ENCODE measurements at places on chromosomes 5 and 9.

DNA sequence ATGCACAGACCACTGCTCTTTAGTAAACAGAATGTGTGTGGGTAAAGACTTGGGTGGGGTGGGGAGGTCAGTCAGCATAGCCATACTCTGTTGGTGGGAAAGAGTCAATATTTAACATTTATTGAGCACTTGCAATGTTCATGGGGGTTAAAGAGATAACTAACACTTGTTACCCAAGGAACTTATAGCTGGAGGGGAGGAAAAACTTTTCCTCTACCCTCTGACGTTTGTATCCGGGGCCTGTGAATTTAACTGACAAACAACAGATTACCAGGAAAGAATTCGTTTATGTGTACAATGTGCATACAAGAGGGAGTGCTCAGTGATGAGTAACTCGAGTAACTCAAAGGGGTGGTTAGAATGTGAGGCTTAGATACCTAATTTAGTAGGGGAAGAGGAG lies 6.8 kb upstream of the CLINT1 start:
- DNase-seq: no peak

GRCh38 chr9:114503522-114504340 lies 1.5 kb downstream of the WHRN start:
- DNase-seq: no peak

DNA sequence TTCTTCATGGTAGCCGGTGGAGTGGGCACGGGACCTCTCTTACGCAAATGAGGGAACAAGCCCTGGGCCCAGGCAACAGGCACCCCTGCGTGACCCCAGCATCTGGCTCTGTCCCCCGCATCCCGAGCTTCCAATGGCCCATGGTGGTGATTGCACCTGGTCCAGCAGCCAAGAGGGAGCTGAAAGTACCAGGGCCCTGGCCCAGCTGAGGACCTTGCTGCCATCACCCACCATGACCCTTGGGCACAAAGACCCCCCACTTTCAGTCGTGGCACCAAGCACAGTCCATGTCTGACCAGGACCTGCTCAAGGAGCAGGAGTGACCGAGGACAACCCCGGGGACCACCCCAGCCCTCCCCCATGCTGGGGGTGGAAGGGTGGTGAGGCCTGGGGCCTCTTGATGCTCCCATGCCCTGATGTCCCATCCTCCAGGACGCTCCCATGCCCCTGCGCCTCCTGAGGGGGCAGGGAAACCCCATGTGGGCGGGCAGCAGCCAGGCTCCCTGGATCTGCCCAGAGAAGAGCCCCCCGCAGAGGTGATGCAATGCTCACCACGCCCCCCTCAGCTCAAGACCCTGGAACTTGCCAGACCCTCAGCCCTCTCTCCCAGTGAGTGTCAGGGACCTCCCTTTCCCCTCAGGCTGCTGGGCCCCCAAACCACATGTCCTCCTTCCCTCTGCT lies 123.9 kb downstream of the ADAMTS2 start:
- no peak for DNase-seq

- DNase-seq: no peak
Measured at GRCh38 chr5:139655727-139656271, 7.7 kb downstream of the CXXC5 start.

DNA sequence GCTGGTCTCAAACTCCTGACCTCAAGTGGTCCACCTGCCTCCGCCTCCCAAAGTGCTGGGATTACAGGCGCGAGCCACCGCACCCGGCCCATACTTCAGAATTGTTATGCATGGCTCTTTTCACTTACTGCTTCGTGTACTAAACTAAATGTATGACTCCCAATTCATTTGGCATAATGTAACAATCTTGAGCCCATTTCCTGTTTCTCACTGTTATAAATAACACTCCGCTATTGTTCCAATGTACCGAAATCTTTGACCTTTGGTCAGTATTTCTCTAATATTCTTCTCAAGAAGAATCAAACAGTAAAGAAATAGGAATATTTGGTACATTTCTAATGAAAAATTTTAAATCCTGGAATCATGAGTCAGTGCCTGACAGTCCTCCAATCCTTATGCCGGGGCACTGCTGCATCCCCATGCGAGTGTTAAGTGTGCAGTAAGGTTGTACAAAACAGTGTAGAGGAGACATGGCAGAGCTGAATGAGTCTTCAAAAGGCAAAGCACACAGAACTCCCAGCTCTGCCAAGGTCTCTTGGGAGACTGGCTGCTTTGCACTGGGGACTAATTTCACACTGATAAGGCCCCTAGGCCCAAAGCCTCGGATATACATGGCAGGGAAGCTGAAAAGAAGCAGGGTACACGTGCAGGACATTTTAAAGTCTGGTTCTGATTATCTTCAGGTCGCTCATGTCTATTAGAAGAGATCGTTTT lies 58.4 kb downstream of the HABP4 start:
- no peak for DNase-seq

DNA sequence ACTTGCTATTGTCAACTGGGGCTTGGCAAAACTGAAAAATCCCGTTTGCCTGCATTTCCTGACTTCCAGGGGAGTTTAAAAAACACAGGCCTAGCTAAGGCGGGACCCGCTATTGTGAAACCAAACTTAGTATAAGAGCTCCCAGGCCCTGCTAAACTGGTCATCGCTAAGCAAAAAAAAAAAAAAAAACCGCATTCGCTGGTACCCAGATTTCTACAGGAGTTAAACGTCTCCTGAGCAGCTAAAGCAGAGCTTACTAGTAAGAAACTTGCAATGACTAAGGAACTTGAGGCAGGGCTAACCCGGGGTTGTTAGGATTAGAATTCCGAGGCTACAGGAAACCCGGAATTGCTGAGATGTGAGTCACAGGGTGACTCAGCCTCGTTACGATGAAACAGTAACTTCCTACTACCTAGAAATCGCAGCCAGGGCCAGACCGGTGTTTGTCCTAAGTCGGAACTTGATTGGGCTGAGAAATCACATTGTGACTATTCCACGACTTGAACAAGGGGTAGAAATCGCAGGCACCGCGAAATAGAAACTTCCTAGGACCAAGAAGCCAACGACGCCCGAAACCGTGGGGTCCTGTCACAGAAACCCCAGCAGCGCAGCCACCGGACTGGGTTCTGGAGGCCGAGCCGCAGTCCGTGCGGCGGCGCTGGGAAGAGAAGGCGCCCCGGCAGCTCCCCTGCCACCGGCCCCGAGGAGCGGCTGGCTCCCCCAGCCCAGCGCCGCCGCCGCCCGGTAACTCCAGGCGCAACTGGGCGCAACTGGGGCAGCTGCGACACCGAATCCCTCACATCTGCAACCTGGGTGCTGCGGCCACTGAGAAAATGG lies 89.4 kb downstream of the ANXA2R start:
- DNase-seq: peak; percentile 51

GRCh38 chr9:3330792-3331420 lies 194.9 kb downstream of the RFX3 start:
- no peak for DNase-seq

DNA sequence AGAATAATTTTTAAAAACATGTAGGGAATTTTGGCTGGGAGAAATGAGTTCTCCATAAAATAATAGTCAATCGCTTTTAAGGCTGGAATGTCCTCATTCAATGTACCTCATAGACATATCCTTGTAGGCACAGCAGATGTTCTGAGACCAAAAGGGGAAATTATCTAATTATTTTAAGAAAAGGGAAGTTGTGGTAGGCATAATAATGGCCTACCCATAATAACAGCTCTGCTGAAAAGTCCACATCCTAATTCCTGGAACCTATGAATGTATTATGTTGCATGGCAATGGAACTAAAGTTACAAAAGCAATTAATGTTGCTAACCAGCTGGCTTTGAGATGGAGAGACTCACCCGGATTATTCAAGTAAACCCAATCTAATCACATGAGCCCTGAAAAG lies 216.1 kb downstream of the TRIM36 start:
- no peak for DNase-seq

- DNase-seq: no peak
Measured at GRCh38 chr5:127838661-127839060, 135.5 kb downstream of the CCDC192 start.

DNA sequence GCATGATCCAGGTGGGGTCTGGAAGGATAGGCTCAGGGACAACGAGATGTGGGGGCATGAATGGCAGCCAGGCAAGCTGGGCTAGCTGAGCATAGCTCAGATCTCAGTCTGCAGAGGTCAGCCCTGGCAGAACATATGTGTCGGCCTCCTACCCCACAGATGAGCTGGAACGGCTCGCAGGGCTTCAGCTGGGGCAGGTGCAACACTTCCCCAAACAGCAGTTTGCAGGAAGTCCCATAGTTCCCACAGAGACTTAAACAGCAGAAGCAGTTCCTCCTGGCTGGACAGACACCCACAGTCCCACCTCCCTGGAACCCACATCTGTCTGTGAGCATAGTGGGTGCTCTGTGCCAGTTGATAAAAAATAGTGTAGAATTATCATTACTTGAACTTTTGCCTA lies 404.6 kb downstream of the GADD45G start:
- no peak for DNase-seq

- DNase-seq: no peak
Measured at GRCh38 chr9:121299467-121300282, 31.7 kb downstream of the GSN start.

- no peak for DNase-seq
Measured at GRCh38 chr5:62720031-62720441, 141.4 kb downstream of the LRRC70 start.

- no peak for DNase-seq
Measured at GRCh38 chr5:90793183-90793582, 234.6 kb downstream of the ADGRV1 start.

DNA sequence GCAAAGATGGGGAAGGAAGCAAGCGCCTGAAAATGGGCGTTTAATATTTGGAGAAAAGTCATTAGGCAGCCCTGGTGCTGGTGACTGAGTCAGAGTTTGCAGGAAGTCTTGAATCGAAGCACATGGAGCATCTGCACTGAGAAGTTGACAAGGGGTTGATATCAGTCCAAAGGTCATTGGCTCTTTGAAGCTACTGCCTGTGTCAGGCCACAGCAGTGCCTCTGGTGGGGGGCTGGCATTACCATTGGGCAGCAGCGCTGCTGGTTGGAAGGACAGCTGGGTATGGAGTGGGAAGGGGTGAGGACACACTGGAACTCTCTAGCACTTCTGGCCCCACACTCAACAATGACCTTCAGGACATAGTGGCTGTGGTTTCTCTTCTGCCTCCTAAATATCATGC lies 150.4 kb upstream of the ERCC6L2 start:
- DNase-seq: no peak

- DNase-seq: no peak
Measured at GRCh38 chr5:143094087-143094521, 309.4 kb downstream of the NR3C1 start.

- no peak for DNase-seq
Measured at GRCh38 chr9:22111954-22112247, 102.8 kb upstream of the CDKN2B start.

GRCh38 chr5:128035689-128036088 lies 47.9 kb upstream of the SLC12A2 start:
- DNase-seq: no peak

- no peak for DNase-seq
Measured at GRCh38 chr9:90953805-90954204, 152.2 kb downstream of the SYK start.

DNA sequence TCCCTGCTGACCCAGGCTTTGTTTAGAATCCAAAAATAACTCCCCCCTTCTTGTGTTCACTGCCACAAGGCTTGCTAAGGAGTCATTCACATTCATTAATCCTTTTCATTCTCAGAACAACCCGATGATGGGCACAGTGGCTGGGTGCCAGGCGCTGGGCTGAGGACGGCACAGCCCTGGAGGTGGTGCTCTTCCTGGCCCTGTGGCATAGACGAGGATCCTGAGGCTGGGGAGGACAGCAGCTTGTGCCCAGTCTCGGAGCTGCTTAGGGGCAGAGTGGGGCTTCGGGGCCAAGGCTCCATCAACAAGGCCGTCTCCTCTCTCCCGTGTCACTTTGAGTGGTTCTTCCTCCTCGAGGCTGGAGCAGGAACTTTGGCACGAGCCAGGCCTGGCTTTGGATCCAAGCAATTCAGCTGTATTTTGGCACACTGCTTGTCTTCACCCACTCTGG lies 166.7 kb downstream of the TTLL11 start:
- no peak for DNase-seq

- DNase-seq: no peak
Measured at GRCh38 chr9:126117631-126118030, 209.0 kb upstream of the MVB12B start.

DNA sequence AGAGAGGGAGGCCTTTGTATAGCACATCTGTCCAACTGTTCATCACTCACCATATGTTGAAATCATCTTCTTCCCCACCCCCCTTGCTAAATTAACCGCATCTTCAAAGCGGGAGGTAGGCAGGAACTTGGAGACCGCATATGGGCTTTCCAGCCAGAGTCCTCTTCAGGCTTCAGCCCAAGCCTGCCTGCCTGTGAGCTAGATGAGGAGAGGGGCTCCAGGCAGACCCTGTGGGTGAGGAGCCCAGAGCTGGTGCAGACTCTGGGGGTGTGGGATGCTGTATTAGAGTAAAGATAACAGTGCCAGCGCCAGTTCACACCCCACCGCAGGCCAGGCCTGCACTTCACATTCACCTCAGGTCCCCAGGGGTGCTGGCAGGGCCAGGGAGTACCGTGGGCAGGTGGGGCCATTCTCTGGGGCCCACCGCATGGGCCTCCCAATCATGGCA lies 16.2 kb downstream of the PRRC2B start:
- no peak for DNase-seq

DNA sequence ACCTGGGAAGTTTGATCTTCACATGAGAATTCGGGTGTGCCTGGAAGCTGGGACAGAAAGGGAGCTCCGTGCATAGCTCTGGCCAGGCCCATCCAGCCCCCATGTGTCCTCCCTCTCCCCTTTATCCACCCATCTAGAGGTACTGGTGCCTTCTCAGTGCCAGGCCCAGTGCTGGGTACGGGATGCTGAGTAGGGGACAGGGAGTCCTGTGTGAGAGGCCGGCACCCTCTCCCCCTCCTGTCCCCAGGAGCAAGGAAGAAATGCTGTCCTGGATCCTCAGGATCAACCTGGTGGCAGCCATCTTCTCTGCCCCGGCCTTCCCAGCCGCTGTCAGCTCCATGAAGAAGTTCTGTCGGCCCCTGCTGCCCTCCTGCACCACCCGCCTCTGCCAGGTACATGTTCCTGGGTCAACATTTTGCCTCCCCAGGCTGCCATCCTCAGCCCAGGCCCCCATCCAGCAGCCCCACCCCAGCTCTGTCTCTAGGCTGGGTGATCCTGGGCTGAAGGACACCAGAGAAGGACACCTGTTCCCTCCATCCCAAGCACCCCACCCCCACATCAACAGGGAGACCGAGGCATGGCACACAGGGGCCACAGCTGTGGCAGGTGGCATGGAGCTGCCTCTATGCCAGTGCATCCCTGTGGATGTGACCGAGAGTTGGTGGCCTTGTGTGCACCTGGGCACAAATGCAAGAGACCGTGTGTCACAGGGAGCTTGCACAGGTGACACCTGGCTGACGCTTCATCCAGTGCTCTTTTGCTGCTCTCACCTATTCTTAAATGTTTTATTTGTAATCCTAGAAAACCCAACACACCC lies 43.0 kb downstream of the PSD2 start:
- DNase-seq: no peak
